ENCODE measurements at places on chromosomes 3 and 15. TPM values are rescaled to one million over a fixed set of nuclear protein-coding genes. Genes with fewer than 3 reads are reported as not detected.

Gene HGD
- total RNA-seq: not detected

Gene MINAR1
- total RNA-seq: 1.3 TPM

Gene RBP2
- total RNA-seq: 0.78 TPM

Gene RASA2
- 5.5 TPM for total RNA-seq

Gene ARMC8
- 47.9 TPM for total RNA-seq

Gene AMOTL2
- total RNA-seq: 116 TPM

Gene ARRDC4
- 30.6 TPM for total RNA-seq

Gene STAC
- 0.32 TPM for total RNA-seq

Gene TJP1
- total RNA-seq: 43.0 TPM

Gene PLCH1
- 0.16 TPM for total RNA-seq

Gene TMC3
- not detected for total RNA-seq

Gene RASGRF1
- total RNA-seq: 29.1 TPM

Gene TRIM42
- not detected for total RNA-seq

- DNase-seq: no peak
Observed at GRCh38 chr15:87201986-87202385, 1054.6 kb downstream of the NTRK3 start.

DNA sequence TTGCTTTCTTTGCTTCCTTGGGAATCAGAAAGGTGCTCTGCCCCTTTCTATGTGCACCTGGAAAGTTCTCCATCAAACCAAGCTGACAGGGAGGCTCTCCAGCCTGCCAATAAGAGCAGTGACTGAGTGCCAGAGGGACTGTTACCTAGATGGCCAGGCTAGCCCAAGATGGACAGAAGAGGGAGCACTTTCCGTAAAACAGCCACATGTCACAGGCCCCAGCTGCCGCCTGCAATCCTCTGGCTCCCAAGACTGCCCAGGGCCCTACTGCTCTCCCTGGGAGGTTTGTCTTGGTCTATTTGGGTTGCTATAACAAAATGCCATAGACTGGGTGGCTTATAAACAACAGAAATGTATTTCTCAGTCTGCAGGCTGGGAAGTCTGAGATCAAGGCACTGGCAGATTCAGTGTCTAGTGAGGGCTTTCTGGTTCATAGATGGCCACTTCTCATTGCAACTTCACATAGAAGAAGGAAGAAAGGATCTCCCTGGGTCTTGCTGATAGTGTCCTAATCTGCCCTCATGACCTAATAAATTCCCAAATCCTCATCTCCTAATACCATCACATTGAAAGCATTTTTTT, 72.3 kb downstream of the TAMM41 start:
- peak; percentile 74 for DNase-seq

- DNase-seq: no peak
Observed at GRCh38 chr3:66177026-66177425, 43.8 kb upstream of the SLC25A26 start.

GRCh38 chr3:49618412-49618811, 55.7 kb upstream of the APEH start:
- no peak for DNase-seq

- DNase-seq: no peak
Observed at GRCh38 chr3:152316318-152316717, 47.6 kb downstream of the MBNL1 start.

DNA sequence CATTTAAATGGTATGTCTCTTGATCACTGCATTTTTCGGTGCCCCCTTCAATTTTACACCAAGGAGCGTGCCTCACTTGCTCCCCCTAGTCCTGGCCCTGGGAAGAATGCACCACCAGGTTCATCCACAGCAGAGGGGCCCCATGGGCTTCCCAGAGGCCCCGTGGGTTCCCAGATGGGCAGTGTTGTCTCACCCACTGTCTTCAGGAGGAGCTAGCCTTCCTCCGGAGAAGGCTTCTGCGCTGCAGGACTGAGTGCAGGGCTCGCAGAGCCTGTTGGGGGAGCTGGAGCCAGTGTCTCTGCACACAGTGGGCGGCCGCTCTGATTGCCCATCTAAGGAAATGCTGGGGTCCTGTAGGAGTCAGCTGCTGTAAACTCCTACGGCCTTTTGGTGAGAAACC, 45.9 kb downstream of the POLR2M start:
- DNase-seq: no peak

- no peak for DNase-seq
Observed at GRCh38 chr15:38012894-38013293, 78.5 kb downstream of the TMCO5A start.

GRCh38 chr3:31624083-31624709, 91.5 kb downstream of the STT3B start:
- DNase-seq: no peak

GRCh38 chr3:104411757-104412156, 955.0 kb upstream of the ALCAM start:
- peak; percentile 6 for DNase-seq

DNA sequence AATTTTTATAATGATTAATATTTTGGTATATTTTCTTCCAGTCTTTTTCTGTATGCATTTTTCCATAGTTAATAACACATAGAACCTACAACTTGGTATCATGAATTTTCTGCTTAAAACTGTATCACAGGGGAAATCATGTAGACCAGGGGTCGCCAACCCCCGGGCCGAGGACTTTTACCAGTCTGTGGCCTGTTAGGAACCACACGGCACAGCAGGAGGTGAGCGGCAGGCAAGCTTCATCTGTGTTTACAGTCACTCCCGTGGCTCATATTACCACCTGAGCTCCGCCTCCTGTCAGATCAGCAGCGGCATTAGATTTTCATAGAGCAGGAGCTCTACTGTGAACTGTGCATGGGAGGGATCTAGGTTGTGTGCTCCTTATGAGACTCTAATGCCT, 54.7 kb downstream of the RPL22L1 start:
- peak; percentile 30 for DNase-seq

DNA sequence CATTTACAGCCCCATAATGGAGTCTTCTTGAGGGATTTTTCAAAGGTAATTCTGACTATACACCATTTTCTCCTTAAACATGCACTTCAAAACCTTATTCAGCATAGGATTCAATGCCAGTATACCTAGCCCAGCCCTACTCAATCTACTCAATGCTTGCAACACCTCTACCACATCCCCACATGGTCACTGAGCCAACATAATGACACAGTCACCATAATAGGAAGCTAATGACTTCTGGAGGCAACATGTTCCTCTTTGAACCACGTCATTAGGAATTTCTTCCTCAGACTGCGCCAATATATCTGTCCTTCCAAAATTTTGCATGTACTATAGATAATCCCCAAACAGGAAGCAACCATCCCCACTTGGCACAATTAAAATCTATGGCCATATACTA, 153.9 kb upstream of the SETMAR start:
- no peak for DNase-seq

- no peak for DNase-seq
Observed at GRCh38 chr3:107822308-107822707, 268.5 kb downstream of the CD47 start.

DNA sequence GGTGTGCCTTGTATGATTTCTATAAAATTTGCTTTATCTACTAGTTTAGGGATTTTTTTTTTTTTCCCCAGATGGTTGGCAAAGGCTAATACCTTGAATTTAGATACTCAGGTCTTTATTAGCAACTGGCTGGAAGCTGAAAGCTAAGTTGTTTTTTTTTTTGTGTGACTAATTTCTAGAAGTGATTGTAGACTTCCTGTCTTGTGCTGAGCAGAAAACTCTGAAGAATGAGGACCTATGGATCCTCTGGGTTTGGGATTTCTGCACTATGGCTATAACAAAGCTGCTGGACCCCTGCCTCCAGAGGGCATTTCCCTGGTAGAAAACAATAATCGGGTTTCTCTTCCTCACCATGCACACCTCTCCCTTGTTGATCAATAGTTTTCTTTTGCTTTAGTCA, 10.0 kb downstream of the ARIH2 start:
- DNase-seq: no peak

DNA sequence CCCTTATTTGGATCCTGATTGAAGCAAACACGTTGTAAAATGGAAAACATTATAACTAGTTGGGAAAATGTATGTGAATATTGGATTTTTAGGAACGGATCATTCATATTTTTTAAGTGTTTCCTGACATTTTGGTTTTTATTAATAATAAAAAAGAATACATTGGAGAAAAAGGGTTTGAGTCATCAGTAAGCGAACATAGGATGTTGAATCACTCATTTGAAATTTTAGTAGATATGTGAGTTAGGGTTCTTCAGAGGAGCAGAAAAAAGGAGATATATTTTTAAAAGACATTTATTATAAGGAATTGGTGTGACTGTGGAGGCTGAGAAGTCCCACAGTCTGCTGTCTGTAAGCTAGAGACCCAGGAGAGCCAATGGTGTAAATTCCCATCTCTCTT, 258.5 kb downstream of the PTPRG start:
- DNase-seq: no peak

GRCh38 chr15:43934480-43934879, 107.7 kb downstream of the WDR76 start:
- no peak for DNase-seq

GRCh38 chr3:22846566-22846965, 356.6 kb upstream of the UBE2E2 start:
- no peak for DNase-seq

- DNase-seq: no peak
Observed at GRCh38 chr3:148954981-148955380, 36.4 kb upstream of the GYG1 start.

- DNase-seq: peak; percentile 63
Observed at GRCh38 chr3:171646357-171647133, 163.7 kb downstream of the PLD1 start.

DNA sequence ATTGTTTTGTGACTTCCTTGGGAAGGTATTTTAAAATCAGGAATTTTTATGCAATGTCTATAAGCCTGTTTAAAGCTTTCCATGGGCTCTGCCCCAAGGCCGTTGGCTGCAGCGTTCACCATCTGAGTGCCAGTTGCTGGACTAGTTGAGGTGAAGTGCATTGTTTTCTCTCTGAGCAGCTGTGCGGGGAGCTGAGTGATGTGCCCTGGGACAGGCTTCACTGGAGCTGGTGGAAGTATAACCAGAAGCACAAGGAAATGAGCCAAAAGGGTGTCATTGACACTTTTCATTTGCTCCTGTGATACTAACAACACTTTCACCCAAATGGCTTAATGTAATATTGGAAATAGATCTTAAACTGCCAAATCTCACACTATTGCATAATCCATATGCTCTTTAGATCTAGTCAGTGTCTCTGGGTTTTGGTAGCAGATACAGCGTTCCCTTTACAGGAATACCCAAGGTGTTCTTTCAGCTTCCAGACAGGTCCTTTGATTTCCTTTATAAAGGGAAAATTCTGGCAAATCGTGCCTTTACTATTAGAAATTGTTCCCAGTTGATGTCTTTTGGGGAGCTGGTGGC, 29.2 kb downstream of the APH1B start:
- DNase-seq: peak; percentile 70

- no peak for DNase-seq
Observed at GRCh38 chr15:38479756-38480155, 25.8 kb downstream of the FAM98B start.

DNA sequence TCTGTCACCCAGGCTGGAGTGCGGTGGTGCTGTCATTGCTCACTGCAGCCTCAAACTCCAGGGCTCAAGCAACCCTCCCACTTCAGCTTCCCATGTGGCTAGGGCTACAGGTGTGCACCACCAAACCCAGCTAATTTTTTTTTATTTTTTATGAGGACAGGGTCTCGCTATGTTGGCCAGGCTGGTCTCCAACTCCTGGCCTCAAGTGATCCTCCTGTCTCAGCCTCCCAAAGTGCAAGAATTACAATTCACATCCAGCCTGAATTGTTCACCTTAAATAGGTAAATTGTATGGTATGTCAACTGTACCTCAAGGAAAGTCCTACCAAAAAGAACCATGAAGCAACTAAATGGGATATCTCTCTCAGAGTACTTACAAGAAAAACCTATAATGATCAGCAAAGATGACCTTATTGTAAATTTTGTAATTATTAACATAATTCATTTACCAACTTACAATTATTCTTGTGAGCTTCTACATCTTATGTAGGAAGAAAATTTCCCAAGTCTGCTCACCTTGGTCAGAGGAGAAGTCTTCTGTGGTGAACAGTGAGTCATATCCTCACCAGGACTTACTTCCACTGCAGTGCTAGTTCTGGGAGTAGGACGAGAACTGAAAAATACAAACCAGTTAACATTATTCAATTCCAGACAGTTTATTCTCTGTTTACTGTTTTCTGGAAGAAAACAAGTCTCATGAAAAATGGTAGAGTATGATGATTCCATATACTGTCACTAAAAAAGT, 54.4 kb downstream of the ULK4 start:
- DNase-seq: no peak

DNA sequence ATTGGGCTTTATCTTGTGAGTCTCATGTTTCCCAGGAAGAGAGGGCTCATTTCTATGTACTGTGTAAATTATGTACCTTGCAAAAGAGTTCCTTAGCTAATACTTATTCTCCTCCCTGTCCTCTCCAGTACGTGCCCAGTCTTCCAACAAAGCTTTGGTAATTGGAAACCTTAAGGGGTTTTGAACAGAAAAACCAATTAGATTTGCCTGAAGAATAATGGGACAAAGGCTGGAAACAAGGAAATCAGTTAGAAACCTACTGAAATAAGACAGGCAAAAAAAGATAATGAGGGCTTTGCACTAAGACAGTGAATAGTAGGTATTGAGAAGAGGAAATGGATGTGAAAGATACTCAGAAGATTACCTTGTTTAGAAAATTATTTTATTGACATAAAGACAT, 82.5 kb downstream of the SPRED1 start:
- DNase-seq: no peak

DNA sequence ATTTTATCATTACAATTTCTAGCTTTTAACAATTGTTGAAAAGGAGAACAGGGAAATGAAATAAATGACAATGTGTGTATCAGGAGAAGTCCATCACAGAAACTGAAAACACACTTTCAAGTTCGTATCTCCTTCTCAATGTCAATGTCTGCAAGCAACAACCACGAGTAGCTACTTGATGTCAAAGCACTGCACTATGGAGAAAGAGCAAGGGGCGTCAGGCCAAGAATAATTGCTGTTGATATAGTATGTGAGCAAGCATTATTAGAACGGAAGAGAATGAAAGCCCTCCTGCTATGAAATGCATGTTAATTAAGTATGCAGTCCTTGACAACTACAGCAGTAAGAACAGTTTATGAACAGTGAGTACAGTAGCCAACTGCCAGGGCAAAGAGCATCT, 1250.1 kb downstream of the ZPLD1 start:
- DNase-seq: no peak

- no peak for DNase-seq
Observed at GRCh38 chr3:110569073-110569472, 502.5 kb upstream of the NECTIN3 start.

GRCh38 chr3:36514171-36514570, 133.9 kb downstream of the STAC start:
- DNase-seq: no peak

DNA sequence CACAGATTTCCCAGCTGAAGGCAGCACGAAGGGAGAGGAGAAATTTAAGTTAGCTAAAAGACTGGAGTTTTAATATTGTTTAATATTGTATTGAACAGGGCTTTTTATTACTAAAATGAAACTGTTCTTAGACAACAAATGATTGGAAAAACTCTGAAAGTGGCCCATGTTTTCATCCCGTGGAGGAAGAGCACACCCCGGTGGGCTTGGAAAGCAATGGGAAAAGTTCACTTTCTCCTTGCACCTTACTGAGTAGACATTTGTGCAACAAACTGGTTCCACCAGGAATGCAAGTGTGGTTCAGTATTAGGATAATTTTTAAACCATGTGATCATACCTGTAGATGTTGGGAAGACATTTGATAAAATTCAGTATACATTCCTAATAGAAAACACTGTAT, 8.2 kb upstream of the ESYT3 start:
- DNase-seq: peak; percentile 48
